Islet precursor cell (in vitro differentiated cells): ENCODE measurements at places on chromosomes 5 and 9.

DNA sequence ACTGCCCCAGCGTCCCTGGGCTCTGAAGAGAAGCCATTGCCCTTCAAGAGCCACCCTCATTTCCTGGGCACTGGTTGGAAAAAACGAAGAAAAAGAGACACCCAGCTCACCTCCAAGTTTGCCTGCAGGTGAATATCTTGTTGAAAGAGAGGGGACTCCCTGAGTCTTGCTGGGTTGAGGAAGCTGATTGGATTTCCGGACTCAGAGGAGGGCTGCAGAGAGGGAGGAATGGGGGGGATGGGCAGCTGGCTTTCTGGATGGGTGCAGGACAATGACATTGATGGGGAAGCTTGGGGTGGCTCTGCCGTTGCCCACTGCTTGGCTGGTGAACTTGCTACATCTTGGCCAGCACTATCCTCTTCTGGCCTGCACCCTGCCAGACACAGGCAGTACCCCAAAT, 31.0 kb upstream of the IER5L start:
- DNase-seq = no peak

GRCh38 chr5:55936100-55936693, 58.6 kb downstream of the IL6ST start:
- peak; percentile 88 for DNase-seq

DNA sequence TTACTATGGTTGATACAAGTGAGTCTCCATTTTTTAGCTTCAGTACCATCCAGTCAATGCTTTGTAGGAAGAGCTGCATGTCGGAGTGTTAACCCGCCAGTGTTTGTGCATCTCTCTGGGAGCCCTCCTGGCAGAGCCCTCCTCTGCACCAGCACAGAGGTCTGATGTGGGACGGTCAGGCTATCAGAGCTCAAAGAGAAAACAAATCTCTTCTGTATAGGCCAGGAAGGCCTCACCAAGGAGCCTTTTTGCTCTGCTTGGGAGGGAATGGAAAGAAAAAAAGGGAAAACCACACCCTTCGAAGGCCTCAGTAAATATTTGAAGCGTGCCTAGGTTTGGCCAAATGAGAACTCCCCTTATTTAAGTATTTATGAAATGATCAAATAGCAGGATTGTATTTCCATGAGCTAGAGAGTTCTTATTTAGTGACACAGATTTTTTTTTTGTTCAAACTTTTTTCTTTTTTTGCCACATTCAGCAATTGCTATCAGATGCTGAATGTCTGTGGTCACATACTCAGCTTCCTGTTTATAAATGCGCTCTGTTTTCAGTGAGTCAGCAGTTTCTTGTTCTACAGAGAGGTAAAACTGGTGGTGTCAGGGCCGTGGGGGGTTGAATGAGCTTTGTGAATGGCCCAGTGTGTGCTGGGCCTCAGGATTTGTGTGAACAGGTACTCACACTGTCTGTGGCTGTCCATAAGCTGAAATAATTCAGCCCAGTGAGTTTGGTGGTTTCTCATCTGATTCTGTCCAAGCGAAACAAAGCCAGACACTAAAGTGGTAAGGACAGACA, 226.6 kb downstream of the SNX18 start:
- DNase-seq = peak; percentile 83

GRCh38 chr9:5278486-5278885, 26.0 kb downstream of the RLN2 start:
- no peak for DNase-seq

DNA sequence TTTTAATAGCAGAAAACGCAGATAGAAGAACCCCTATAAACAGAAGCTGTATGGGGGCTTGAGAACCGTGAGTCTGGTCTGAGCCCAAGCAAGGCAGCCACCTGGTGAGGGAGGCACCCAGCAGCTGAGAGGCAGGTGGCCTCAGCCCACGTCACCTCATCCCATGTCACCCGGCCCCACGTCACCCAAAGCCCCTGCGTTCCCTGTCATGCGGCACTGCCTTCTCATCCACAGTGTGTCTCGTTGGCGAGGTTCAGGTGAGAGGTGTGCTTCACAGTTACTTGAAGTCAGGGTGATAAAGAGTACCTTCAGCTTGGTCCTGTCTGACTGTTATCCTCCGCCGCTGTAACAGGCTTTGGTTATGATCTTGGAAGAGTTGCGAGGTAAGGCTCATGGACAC, 80.6 kb upstream of the IRX4 start:
- peak; percentile 20 for DNase-seq

GRCh38 chr5:178677429-178677828, 50.6 kb upstream of the CLK4 start:
- no peak for DNase-seq

GRCh38 chr5:128559300-128560297, 21.6 kb upstream of the FBN2 start:
- no peak for DNase-seq

DNA sequence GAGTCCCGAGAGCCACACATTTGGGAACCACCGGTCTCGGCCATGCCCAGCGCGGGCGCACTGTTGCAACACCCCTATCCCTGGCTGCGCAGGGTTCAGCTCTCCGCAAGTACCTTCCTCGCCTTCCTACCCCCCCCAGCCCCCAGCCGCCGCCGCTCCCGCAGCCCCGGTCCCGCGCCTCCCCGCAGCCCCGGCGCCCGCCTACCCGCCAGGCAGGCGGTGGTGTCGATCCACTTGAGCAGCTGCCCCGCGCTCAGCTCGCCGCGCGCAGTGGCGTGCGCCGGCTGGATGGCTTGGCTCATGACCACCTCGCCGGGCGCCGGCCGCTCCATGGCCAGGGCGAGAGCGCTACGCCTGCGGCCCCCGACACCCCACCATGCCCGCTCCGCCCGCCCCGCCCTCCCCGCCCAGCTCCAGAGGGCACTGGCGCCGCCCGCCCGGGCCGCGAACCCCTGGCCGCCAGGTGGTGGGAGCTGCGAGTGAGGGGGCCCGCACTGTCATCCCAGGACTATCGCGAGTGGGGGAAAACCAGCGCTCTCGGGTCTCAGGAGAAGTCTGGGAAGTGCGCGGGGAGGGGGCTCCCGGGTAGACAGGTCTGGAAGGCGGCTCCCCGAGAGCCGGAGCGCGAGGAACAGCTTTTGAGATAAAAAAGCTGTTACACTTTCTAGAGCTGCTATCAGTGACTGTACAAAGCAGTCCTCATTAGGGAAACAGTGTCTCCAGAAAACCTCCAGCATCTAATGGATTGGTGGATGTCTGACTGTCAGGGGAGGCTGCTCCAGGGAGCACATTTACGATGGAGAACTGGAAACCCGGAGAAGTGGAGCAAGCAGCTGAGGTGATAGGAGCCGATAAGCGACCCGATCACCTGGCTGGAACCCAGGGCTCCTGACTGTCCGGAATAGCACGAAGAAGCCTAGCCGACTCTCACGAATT, at the start of gene ACOT12:
TSS of gene ACOT12 (minus strand) at position 352 of the 936 bp plus-strand sequence. CDS start at position 332, 20 bp downstream.
- peak; percentile 66 for DNase-seq

- no peak for DNase-seq
Measured at GRCh38 chr5:163339148-163339547, 98.2 kb upstream of the CCNG1 start.

GRCh38 chr9:137462396-137462985, 3.4 kb upstream of the NSMF start:
- DNase-seq = no peak

- DNase-seq = no peak
Measured at GRCh38 chr5:43216941-43217340, 24.9 kb downstream of the NIM1K start.

DNA sequence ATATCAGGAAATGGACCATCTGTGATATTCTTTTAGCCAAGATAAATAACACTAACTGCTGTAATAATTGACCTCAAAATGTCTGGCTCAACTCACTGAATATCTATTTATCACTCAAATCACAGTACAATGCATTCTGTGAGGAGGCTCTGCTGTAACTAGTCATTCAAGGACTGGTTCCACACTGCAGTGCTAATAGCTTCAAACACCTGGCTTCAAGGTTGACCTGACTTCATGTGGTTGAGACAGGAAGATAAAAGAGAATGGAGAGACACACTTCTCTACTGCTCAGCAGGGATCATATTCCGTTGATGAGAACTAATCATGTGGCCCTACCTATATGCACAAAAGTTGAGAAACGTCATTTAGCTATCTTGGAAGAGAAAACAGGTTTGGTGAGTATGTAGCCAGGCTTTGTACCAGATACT, 3.4 kb upstream of the RHOBTB3 start:
- no peak for DNase-seq

DNA sequence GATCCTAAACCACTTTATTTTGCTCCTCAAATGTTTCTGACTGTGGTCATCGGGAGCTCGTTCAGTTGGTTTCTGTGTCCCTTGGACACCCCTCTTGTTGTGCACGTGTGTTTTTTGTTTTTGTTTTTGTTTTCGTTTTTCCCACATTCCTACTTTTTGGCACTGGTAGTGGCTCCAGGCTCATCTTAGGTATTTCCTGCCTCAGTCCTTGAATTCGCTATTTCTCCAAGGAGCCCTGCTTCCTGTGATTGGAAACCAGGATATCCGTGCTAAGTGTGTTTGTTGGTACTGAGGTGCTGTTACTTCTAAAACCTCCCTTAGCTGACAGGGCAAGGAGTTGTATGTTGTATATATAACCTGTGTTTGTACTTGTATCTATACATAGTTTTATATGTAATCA, 5.9 kb downstream of the HMCN2 start:
- DNase-seq = no peak

GRCh38 chr9:27078685-27079084, 30.3 kb upstream of the TEK start:
- no peak for DNase-seq
